ENCODE measurements at places on chromosomes 3 and 15. TPM values are rescaled to one million over a fixed set of nuclear protein-coding genes. Genes with fewer than 3 reads are reported as not detected.

Gene CCDC39
- total RNA-seq: not detected

Gene LMAN1L
- not detected for total RNA-seq

Gene ALPK3
- total RNA-seq: 0.74 TPM

Gene CGNL1
- total RNA-seq: 3.9 TPM

Gene NR2E3
- total RNA-seq: 0.64 TPM

Gene CNTN3
- 5.3 TPM for total RNA-seq

Gene ELL3
- 34.9 TPM for total RNA-seq

Gene CHRNA5
- total RNA-seq: 10.3 TPM

Gene TAGLN3
- total RNA-seq: 1.8 TPM

Gene EFCC1
- total RNA-seq: 1.3 TPM

Gene DZIP1L
- total RNA-seq: 0.89 TPM

Gene DOCK3
- 0.02 TPM for total RNA-seq

Gene IL17RC
- 26.8 TPM for total RNA-seq

Gene LRRIQ4
- not detected for total RNA-seq

Gene LRRC31
- 42.0 TPM for total RNA-seq

Gene PDZRN3
- 19.1 TPM for total RNA-seq

Gene FILIP1L
- total RNA-seq: 29.0 TPM

Gene TMEM202
- total RNA-seq: not detected

Gene DAZL
- not detected for total RNA-seq

Gene PPP1R14D
- 166 TPM for total RNA-seq

Gene CYP1A2
- total RNA-seq: not detected

Gene TMEM212
- not detected for total RNA-seq

Gene TRPC1
- 1.8 TPM for total RNA-seq

Gene DISP2
- total RNA-seq: 12.6 TPM

Gene MINAR1
- total RNA-seq: 0.25 TPM

Gene RSRC1
- 32.0 TPM for total RNA-seq

Gene FEZF2
- total RNA-seq: not detected

Gene ADAMTS9
- total RNA-seq: 14.3 TPM

Gene TRIP4
- total RNA-seq: 32.4 TPM

Gene TTC23
- total RNA-seq: 19.3 TPM

Gene ASB7
- 16.2 TPM for total RNA-seq
